Subcutaneous preadipocyte (primary cell): ENCODE measurements at places on chromosomes 11 and 22. TPM values are rescaled to one million over a fixed set of nuclear protein-coding genes. Genes with fewer than 3 reads are reported as not detected.

CELF1 gene
- 80.5 and 121 TPM in 2 replicates for total RNA-seq

CPT1B gene
- 0.73 and 1.2 TPM in 2 replicates for total RNA-seq

SAAL1 gene
- total RNA-seq: 22.8 and 24.2 TPM in 2 replicates

JAM3 gene
- total RNA-seq: 61.7 and 68.6 TPM in 2 replicates

SCUBE1 gene
- total RNA-seq: not detected in 2 replicates

TBC1D22A gene
- total RNA-seq: 12.5 and 13.3 TPM in 2 replicates

APBB1 gene
- total RNA-seq: 27.6 and 29.9 TPM in 2 replicates

LDHAL6A gene
- total RNA-seq: not detected in 2 replicates

CCDC73 gene
- total RNA-seq: not detected in 2 replicates

LGR4 gene
- 1.8 and 3.7 TPM in 2 replicates for total RNA-seq

PRG3 gene
- not detected in 2 replicates for total RNA-seq

SERPINH1 gene
- total RNA-seq: 548 and 810 TPM in 2 replicates

OR52J3 gene
- not detected in 2 replicates for total RNA-seq

STK33 gene
- total RNA-seq: under 0.01 and 0.20 TPM in 2 replicates

KLHL35 gene
- 1.4 and 3.7 TPM in 2 replicates for total RNA-seq

TSGA10IP gene
- total RNA-seq: not detected in 2 replicates

CHADL gene
- total RNA-seq: 0.37 and 0.59 TPM in 2 replicates

DDI1 gene
- total RNA-seq: not detected in 2 replicates

SAA1 gene
- not detected in 2 replicates for total RNA-seq

SLC22A6 gene
- total RNA-seq: not detected in 2 replicates

CDHR5 gene
- not detected in 2 replicates for total RNA-seq

LARGE2 gene
- not detected in 2 replicates for total RNA-seq

KRTAP5-7 gene
- total RNA-seq: 0.37 TPM in 1 of 2 replicates, not detected in the other

AGBL2 gene
- 0.37 and 2.9 TPM in 2 replicates for total RNA-seq

DEFB131B gene
- total RNA-seq: not detected in 2 replicates

LMNTD2 gene
- under 0.01 and 0.20 TPM in 2 replicates for total RNA-seq

DDIAS gene
- total RNA-seq: 3.3 and 8.0 TPM in 2 replicates

TMEM184B gene
- total RNA-seq: 21.3 and 28.7 TPM in 2 replicates

OTOG gene
- total RNA-seq: not detected in 2 replicates

TYMP gene
- total RNA-seq: 24.2 and 45.9 TPM in 2 replicates

CREB3L1 gene
- total RNA-seq: 14.5 and 15.1 TPM in 2 replicates

PRR33 gene
- not detected in 2 replicates for total RNA-seq

KBTBD3 gene
- 2.2 TPM in 2 replicates for total RNA-seq

DDX25 gene
- not detected in 2 replicates for total RNA-seq

FAM227A gene
- 1.4 and 2.2 TPM in 2 replicates for total RNA-seq

MPEG1 gene
- total RNA-seq: under 0.01 TPM in 1 of 2 replicates, not detected in the other

TSPAN32 gene
- total RNA-seq: under 0.01 and 0.37 TPM in 2 replicates

IGLL1 gene
- total RNA-seq: not detected in 2 replicates
